ENCODE measurements at places on chromosomes 16 and 17.

GRCh38 chr17:80261159-80261894, 675 bp downstream of the RNF213 start:
- H3K27me3 ChIP-seq: no peaks in the 10 kb centered on the region
- peak overlapping the region; percentile 89 for H3K27ac ChIP-seq
- peaks cover 66% of the 10 kb centered on the region for H3K4me1 ChIP-seq
- H3K36me3 ChIP-seq: peaks cover 3% of the 10 kb centered on the region
- peak; percentile 77 for DNase-seq

- H3K27ac ChIP-seq: no peak overlapping the region
- DNase-seq: no peak
- peaks cover 14% of the 10 kb centered on the region for H3K36me3 ChIP-seq
- H3K4me3 ChIP-seq: no peak overlapping the region
- H3K4me1 ChIP-seq: peaks cover 2% of the 10 kb centered on the region
- H3K27me3 ChIP-seq: peaks cover 6% of the 10 kb centered on the region
These were observed 1.7 kb downstream of the CDT1 start for GRCh38 chr16:88805340-88805715.

GRCh38 chr16:8963010-8963820, 491 bp downstream of the USP7 start:
- peak overlapping the region; percentile 42 for H3K27ac ChIP-seq
- peak overlapping the region; percentile 68 for H3K4me3 ChIP-seq
- DNase-seq: no peak
- no peaks in the 10 kb centered on the region for H3K27me3 ChIP-seq
- H3K36me3 ChIP-seq: no peaks in the 10 kb centered on the region

GRCh38 chr17:80283116-80283852, 22.6 kb downstream of the RNF213 start:
- no peak overlapping the region for H3K27ac ChIP-seq
- no peaks in the 10 kb centered on the region for H3K4me1 ChIP-seq
- no peaks in the 10 kb centered on the region for H3K27me3 ChIP-seq
- DNase-seq: no peak
- peaks cover 66% of the 10 kb centered on the region for H3K36me3 ChIP-seq
- H3K4me3 ChIP-seq: no peak overlapping the region

- no peak overlapping the region for H3K4me3 ChIP-seq
- no peaks in the 10 kb centered on the region for H3K36me3 ChIP-seq
- H3K27ac ChIP-seq: no peak overlapping the region
- DNase-seq: no peak
- H3K27me3 ChIP-seq: no peaks in the 10 kb centered on the region
- H3K4me1 ChIP-seq: no peaks in the 10 kb centered on the region
These were observed 606.3 kb downstream of the KCNJ2 start for GRCh38 chr17:70775679-70776078.

- no peak overlapping the region for H3K27ac ChIP-seq
- H3K4me3 ChIP-seq: no peak overlapping the region
- H3K27me3 ChIP-seq: peaks cover 8% of the 10 kb centered on the region
- no peak for DNase-seq
These were observed 22.6 kb downstream of the SCNN1B start for GRCh38 chr16:23324727-23325126.

- no peaks in the 10 kb centered on the region for H3K27me3 ChIP-seq
- no peak for DNase-seq
- H3K27ac ChIP-seq: no peak overlapping the region
- H3K36me3 ChIP-seq: no peaks in the 10 kb centered on the region
- H3K4me1 ChIP-seq: no peaks in the 10 kb centered on the region
These were observed 196.7 kb downstream of the CYB561 start for GRCh38 chr17:63249256-63250004.

- no peak for DNase-seq
- no peak overlapping the region for H3K27ac ChIP-seq
- no peaks in the 10 kb centered on the region for H3K27me3 ChIP-seq
- H3K36me3 ChIP-seq: no peaks in the 10 kb centered on the region
- H3K4me3 ChIP-seq: no peak overlapping the region
- H3K4me1 ChIP-seq: no peaks in the 10 kb centered on the region
These were observed 141.0 kb downstream of the STX8 start for GRCh38 chr17:9434642-9435057.

- no peak overlapping the region for H3K4me3 ChIP-seq
- no peaks in the 10 kb centered on the region for H3K36me3 ChIP-seq
- no peak for DNase-seq
- H3K27ac ChIP-seq: peak overlapping the region; percentile 91
These were observed 7.8 kb downstream of the DNAI2 start for GRCh38 chr17:74281799-74282198.

GRCh38 chr16:11768849-11769248, 26.2 kb upstream of the TXNDC11 start:
- no peak for DNase-seq
- H3K27ac ChIP-seq: no peak overlapping the region
- no peaks in the 10 kb centered on the region for H3K27me3 ChIP-seq
- no peaks in the 10 kb centered on the region for H3K4me1 ChIP-seq
- no peak overlapping the region for H3K4me3 ChIP-seq

- no peaks in the 10 kb centered on the region for H3K27me3 ChIP-seq
- peak; percentile 21 for DNase-seq
- no peak overlapping the region for H3K4me3 ChIP-seq
- H3K36me3 ChIP-seq: no peaks in the 10 kb centered on the region
- peak overlapping the region; percentile 91 for H3K27ac ChIP-seq
These were observed 16.4 kb downstream of the CDR2 start for GRCh38 chr16:22358000-22358399.

DNA sequence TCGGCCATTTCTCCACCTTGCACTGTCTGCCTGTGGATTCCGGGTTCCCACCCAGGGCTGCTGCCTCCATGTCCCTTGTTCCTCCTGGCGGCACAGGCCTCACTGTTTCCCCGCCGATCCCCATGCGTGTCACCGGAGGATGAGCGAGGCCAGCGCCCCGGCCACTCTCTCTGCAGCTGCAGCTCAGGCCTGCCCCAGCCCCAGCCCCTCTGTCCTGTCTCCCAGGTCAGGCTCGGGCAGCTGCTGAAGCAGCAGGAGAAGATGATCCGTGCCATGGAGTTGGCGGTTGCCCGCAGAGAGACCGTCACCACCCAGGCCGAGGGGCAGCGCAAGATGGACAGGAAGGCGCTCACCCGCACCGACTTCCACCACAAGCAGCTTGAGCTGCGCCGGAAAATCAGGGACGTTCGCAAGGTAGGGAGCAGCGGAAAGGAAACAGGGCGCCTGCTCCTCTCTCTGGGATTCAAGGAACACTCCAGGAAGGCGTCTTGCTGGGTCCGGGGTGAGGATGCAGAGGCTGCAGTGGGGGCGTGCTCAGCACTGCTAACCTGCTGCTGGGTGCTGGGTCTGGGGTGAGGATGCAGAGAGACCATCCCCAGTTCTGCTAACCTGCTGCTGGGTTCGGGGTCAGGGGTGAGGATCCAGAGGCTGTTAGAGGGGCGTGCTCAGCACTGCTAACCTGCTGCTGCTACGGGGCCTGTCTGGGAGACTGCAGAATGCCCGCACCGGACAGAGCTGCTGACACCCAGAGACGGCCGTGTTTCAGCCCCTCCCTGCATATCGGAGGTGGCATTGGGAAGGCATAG, 6.1 kb upstream of the GAA start:
- H3K4me3 ChIP-seq: no peak overlapping the region
- H3K36me3 ChIP-seq: no peaks in the 10 kb centered on the region
- DNase-seq: no peak
- no peak overlapping the region for H3K27ac ChIP-seq

- DNase-seq: no peak
- H3K27me3 ChIP-seq: no peaks in the 10 kb centered on the region
- H3K4me1 ChIP-seq: peaks cover 32% of the 10 kb centered on the region
- H3K36me3 ChIP-seq: no peaks in the 10 kb centered on the region
- no peak overlapping the region for H3K4me3 ChIP-seq
- no peak overlapping the region for H3K27ac ChIP-seq
These were observed 68.5 kb upstream of the MED9 start for GRCh38 chr17:17408236-17408794.

DNA sequence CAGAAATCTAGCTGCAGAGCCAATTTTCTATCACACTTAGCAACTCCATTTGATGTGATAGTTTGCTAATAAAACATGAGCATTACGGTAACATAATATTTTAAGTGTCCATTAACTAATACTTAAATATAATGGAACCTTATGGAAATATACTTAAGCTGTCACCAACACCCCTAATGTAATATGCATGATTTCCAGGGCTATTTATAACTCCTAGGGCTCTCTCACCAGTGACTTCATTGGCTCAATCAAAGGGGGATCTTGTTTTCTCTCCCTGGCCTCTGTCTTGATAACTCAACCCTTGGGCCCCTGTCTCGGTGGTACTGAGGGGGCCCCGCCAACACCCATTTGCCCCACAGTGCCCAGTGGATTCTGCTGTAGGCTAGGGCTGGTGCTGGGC, 170.4 kb downstream of the SALL1 start:
- no peak for DNase-seq
- no peaks in the 10 kb centered on the region for H3K36me3 ChIP-seq
- H3K27ac ChIP-seq: no peak overlapping the region
- no peak overlapping the region for H3K4me3 ChIP-seq

DNA sequence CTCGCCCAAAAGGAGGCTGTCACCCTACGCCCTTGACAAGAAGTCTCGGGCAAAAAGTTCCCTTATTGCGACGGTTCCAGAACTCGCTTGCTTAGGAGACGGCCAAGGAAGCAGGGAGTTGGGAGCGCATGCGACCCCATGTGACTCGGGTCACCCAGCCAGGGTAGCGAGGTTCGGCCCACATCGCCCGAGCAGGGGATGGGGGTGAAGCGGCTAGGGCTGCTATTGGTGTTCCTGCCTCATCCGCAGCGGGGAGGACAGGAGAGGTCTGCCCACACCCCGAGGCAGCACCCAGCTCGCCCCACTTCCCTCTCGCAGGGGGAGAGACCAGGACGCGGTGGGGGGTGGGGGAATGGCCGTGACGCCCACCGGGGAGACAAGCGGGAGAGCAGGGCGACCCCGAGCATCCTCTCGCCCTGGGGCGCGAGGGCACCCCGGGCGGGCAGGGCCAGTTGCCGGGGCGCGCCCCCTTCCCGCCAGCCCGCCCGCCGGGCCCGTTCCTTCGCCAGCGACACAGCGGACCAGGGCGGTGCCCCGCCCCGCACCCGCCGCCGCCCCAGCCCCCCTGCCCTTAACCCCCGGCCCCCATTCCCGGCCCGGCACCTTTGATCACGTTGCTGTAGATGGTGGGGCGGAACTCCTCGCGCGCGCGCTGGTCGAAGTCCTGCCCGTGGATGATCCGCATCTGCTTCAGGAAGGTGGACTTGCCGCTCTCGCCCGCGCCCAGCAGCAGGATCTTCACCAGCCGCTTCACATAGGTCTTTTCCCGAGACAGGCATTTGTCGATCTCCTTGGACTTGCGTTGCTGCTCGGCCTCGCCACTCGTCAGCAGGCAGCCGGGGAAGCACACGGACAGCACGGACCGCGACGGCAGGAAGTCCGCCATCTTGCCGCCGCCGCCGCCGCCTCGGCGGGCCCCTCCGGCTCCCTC, 567 bp downstream of the GNA13 start:
- peaks cover 34% of the 10 kb centered on the region for H3K4me1 ChIP-seq
- H3K4me3 ChIP-seq: peak overlapping the region; percentile 96
- H3K27me3 ChIP-seq: no peaks in the 10 kb centered on the region
- H3K36me3 ChIP-seq: peaks cover 5% of the 10 kb centered on the region

GRCh38 chr17:15501793-15502192, 34.4 kb upstream of the CDRT4 start:
- no peak overlapping the region for H3K4me3 ChIP-seq
- DNase-seq: no peak
- no peak overlapping the region for H3K27ac ChIP-seq

DNA sequence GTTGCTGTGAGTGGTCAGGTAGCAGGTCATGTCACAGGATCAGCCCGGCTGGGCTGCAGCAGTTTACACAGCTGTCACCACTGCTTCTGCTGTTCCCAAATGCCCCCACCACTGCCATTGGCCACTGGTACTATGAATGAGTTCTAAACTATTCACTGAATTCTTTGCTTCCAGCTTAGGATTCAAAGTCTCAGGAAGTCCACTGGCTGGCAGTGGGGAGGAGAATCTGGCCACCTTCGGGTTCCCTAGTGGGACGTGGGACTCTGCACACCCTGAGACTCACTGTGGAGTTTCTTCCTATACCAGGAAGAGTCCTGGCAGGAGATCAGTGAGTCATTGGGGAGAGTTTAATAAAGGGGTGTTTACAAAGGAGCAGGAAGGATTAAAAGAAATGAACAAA, 6.9 kb downstream of the MT1X start:
- no peak overlapping the region for H3K27ac ChIP-seq
- no peak for DNase-seq
- no peaks in the 10 kb centered on the region for H3K36me3 ChIP-seq
- no peaks in the 10 kb centered on the region for H3K27me3 ChIP-seq

GRCh38 chr17:77124192-77124889, 16.4 kb upstream of the SEC14L1 start:
- H3K27me3 ChIP-seq: no peaks in the 10 kb centered on the region
- H3K4me3 ChIP-seq: no peak overlapping the region
- peaks cover 6% of the 10 kb centered on the region for H3K4me1 ChIP-seq
- no peak for DNase-seq

DNA sequence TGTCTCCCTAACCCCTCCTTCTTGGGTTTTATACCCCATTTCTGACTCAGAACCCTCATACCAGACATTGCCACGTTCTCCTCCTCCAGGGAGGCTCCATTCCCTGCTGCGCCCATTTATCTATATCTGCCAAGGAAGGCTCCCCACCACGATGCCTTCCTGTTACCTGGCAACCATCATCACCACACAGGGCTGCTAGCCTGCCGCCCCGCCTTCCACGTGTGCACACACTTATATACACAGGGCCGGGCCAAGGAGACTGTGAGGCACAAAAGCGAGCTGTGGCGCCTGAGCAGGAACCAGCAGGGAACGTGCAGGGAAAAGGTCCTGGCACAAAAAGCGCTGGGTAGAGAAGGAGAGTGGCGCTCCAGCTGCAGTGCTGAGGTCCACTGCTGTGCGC, 261.8 kb downstream of the CBLN1 start:
- no peak overlapping the region for H3K27ac ChIP-seq
- H3K4me3 ChIP-seq: no peak overlapping the region
- DNase-seq: no peak

- no peaks in the 10 kb centered on the region for H3K4me1 ChIP-seq
- no peak for DNase-seq
- no peak overlapping the region for H3K4me3 ChIP-seq
- H3K27me3 ChIP-seq: no peaks in the 10 kb centered on the region
- H3K27ac ChIP-seq: no peak overlapping the region
These were observed 12.3 kb upstream of the SLC38A8 start for GRCh38 chr16:84054916-84055315.

- peaks cover 19% of the 10 kb centered on the region for H3K27me3 ChIP-seq
- no peaks in the 10 kb centered on the region for H3K36me3 ChIP-seq
- H3K4me3 ChIP-seq: no peak overlapping the region
- no peak for DNase-seq
- no peak overlapping the region for H3K27ac ChIP-seq
- no peaks in the 10 kb centered on the region for H3K4me1 ChIP-seq
These were observed 207.6 kb downstream of the RAB11FIP4 start for GRCh38 chr17:31598921-31599571.

- DNase-seq: no peak
- H3K4me3 ChIP-seq: no peak overlapping the region
- H3K27ac ChIP-seq: no peak overlapping the region
These were observed 22.9 kb downstream of the RPGRIP1L start for GRCh38 chr16:53680756-53681155.

Data from T-cell (primary cell).